ENCODE measurements at places on chromosomes 6 and 20.

DNA sequence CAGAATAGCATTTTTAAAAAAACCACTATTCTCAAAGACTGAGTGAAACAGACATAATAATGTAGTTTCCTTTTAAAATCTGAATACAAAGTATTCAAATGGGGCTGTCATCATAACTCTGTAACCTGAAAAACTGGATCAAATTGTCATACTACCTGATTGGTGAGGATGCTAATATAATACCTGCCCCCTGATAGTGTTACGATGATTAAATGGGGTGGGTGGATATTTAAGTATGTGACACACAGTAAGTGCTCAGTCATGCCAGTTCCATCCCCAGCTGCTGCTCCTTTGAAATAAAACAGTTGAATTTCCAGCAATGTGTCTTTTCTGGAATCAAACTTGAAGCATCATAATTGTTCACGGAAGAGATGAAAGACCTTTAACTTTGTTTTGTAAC lies 8.9 kb downstream of the HTR1B start:
- DNase-seq, result no peak

GRCh38 chr20:8624046-8624445 lies 444.8 kb upstream of the PLCB4 start:
- DNase-seq, result no peak

DNA sequence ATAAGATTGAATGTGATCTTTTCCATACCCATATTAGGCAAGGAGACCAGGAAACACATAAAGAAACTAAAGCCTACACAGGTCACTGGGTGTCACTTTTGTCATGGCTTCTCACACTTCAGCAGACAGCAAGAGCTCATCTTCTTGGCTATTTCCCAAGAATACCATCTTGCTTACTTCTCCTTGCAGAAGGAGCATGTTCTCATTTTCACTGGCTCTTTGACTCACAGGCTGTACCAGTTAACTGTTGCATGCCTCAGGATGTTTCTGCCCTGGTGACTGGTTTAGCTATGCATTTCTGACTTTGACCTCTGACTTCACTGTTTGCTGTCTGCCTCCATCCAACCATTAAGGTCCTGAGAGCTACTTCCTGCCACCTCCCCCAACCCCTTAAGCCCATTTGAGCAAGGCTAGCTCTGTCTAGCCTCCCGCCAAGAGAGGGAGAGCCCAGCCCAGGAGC lies 40.3 kb upstream of the OGFRL1 start:
- DNase-seq, result no peak

- no peak for DNase-seq
Observed at GRCh38 chr6:108361312-108361932, 66.6 kb downstream of the AFG1L start.

DNA sequence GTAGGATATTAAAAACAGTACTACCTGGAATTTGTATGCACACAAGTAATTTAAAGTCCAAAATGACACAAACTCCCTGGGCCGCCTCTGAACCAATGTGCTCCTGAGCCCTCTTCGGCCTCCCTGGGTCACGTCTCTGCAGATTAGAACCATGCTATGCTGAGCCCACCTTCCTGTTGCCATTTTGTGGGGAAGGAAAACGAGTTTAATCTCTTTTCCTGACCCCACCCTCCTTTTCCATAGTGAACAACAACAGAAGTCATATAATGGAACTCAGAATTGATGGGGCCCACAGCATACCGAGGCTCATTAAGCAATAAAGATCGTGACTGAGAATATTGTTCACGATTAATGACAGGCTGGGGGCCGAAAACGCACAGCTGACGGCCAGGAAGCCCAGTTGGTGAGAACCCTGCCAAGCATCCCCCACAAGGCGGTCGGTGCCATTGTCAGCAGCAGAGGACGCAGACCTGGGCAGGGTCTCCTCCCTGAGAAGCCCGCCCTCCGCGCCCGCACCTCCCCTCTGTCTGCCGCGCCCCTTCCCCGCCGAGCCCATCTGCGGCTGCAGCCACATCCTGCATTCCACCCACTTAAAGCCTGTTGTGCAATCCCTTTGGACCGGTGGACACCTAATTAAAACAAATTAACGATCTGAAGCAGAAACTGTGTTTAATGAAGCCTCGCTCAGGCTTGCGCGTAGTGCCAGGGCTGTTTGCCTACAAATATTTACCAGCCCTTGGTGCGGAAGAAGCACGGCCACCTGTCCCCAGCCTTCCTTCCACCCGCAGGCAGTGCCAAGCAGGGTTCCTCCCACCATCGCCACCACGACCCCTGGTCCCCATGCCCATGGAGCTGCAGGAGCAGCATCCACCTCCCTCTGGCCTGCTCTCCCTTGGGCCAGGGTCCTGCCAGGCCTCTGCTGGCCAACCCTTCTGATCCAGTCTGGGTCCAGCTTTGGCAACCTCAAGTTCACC lies 68.1 kb downstream of the DLL1 start:
- no peak for DNase-seq

- DNase-seq, result no peak
Observed at GRCh38 chr6:158768436-158768835, 50.7 kb downstream of the EZR start.

GRCh38 chr6:105990151-105990550 lies 96.0 kb upstream of the PRDM1 start:
- DNase-seq, result no peak

DNA sequence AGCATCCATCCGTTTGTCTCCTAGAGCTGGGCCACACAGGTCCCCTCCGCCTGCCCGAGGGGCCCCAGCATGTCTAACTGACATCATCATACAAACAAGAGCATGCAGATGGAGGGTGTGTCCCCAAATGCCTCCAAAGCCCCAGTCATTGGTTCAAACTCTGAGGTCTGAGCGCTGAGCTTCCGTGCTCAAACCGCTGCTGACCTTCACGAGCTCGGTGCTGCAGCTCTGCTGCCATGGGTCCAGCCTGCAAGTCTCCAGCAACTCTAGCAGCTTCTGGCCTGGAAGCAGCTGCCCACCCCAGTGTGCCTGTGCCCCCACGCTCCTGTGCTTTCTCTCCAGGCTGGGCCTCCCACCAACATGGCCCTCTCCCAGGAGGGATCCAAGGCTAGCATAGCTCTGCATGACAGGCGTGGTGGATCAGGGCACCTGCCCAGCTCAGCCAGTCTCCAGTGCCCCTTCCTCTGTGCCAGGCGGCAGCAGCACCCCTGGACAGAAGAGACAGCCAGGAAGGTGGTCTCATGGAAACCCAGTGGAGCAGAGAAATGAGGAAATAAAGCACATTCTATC lies 131.6 kb upstream of the PMEPA1 start:
- no peak for DNase-seq

GRCh38 chr6:148969603-148970061 lies 222.8 kb downstream of the UST start:
- no peak for DNase-seq

- no peak for DNase-seq
Observed at GRCh38 chr6:17700421-17701416, 6.0 kb downstream of the NUP153 start.

DNA sequence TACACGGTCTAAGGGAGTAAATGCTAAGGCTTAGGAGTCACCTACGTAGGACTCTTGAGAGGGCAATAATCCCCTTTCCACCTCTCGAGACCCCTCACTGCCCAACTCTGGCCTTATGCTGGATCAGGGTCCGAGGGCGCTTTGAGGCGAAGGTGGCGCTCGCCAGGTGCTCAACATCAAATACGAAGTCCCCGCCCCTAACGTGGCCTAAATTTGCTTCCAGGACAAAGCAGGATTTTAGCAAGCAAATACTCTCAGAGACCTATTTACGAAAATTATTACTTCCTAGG lies 406 bp upstream of the TRIM26 start:
- DNase-seq, result no peak

GRCh38 chr6:149446791-149447376 lies 37.9 kb downstream of the ZC3H12D start:
- DNase-seq, result no peak

DNA sequence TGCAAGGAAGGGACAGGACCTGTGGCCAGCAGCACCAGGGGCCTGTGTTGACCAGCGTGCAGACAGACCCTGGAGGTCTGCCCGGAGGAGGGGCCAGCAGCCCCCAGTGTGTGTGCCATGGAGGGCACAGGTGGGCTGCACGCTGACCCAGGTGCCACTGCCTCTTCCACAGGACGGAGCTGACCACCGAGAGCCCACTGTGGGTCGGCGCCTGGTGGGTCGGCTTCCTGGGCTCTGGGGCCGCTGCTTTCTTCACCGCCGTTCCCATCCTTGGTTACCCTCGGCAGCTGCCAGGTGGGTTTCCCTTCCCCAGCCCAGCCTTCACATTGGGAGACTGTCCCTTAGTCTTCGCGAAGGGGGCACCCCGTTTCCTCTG lies 17.9 kb downstream of the SLCO4A1 start:
- DNase-seq, result no peak

Data from NK-92 treated with Interleukin-12 subunit alpha and Interleukin-12 subunit beta, amount 100 ng/mL, for 24 hours (cell line).